ENCODE measurements at places on chromosomes 2 and 18. TPM values are rescaled to one million over a fixed set of nuclear protein-coding genes. Genes with fewer than 3 reads are reported as not detected.

- no peak for DNase-seq
Observed at GRCh38 chr18:8084160-8084559, 517.0 kb downstream of the PTPRM start.

- no peak for DNase-seq
Observed at GRCh38 chr2:233354500-233354924, 218 bp downstream of the DGKD start.

DNA sequence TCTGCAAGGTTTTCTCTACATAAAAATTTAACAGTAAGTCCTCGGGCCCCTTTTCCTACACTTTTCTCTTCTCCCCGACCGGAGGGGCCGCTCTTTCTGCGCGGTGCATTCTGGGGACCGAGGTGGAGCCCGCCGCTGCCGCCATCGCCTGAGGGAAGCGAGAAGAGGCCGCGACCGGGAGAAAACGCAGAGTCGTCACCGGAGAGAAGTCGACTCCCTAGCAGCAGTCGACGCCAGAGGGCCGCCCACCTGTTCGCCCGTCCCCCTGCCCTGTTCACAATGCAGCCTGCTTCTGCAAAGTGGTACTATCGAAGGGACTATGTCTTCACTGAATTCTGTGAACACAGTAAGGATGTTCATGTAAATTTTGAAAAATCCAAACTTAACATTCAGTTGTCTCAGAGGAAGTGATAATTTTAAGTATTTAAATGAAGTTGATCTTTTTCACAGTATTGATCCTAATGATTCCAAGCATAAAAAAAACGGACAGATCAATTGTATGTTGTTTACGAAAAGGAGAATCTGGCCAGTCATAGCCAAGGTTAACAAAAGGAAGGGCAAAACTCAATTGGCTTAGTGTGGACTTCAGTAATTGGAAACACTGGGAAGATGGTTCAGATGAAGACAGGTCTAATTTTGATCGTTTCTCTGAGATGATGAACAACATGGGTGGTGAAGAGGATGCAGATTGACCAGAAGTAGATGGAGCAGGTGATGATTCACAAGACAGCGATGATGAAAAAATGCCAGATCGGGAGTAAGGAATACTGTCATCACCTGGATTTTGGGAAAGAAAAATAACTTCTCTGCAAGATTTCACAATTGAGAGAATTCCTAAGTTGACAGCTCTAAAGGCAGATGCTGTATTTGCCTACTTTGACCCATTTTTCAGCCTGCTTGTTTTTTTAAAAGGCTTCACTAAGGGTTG lies 55.8 kb downstream of the ASXL2 start:
- peak; percentile 57 for DNase-seq

DNA sequence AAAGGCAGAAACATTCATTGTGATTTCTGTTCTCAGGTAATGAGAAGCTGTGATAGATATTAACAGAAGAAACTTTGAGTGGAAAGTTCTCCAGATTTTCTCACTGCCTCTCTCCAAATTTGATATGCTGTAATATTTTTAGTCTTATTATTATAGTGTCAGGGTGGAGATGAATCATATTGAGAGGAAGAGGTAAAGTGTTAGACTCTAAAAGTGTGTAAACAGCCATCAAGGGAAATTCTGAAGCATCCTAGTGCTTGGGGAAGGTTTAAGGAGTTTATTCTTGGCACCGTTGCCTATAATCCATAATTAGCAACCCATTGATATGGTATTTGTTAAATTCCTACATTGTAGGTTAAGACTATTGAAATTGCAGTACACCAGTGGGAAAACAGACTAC lies 104.7 kb upstream of the NABP1 start:
- no peak for DNase-seq

DNA sequence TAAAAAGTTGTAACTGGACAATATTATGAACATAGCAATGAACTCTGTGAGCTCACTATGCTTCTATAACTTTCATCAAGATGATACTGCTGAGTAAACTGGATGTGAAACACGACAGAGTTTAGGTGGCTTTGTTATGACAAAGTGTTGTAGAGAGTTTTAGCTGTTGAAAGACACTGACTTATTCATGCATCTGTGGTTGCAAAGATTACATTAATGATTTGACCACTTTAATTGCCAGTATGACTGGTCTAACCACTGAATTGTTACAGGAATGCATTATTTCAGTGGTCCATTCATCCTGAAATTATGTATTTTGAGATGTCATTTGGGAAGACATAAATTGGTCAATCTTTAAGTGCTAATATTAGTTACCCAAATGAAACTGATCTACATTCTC lies 117.9 kb downstream of the SPHKAP start:
- no peak for DNase-seq

DNA sequence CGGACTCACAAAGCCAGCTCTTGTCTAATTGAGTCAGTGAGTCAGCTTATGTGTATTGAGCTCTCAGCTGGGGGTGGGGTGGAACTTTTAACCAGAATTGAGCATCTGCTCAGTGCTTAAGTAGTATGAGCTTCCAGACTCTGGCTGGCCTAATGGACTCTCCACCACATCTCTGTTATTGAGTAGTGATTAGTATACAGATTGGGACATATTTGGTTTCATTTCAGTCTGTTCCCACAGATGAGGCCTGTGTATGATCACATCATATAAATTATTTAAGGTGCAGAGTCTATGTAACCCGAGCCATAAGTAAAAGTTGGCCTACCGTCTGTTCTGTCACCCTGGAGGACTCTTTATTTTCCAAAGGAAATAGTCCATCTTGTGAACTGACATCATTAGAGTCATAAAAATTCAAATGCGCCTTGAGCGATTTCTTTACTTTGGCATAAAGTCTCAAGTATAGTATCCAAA lies 152.1 kb downstream of the THSD7B start:
- DNase-seq, result no peak

Gene GREB1L
- 19.7 TPM for total RNA-seq

Measured in left cardiac atrium (tissue), 4 donors.